ENCODE measurements at places on chromosomes 2 and 18.

GRCh38 chr2:72770879-72771461 is 54.9 kb downstream of the EXOC6B start:
- DNase-seq: peak; percentile 84

GRCh38 chr18:43533371-43533770 is 256.1 kb upstream of the SYT4 start:
- DNase-seq: no peak

GRCh38 chr2:72893594-72894319 is 6.5 kb downstream of the SPR start:
- peak; percentile 69 for DNase-seq

- DNase-seq: no peak
Measured at GRCh38 chr2:72980535-72981217, 63.4 kb downstream of the EMX1 start.

DNA sequence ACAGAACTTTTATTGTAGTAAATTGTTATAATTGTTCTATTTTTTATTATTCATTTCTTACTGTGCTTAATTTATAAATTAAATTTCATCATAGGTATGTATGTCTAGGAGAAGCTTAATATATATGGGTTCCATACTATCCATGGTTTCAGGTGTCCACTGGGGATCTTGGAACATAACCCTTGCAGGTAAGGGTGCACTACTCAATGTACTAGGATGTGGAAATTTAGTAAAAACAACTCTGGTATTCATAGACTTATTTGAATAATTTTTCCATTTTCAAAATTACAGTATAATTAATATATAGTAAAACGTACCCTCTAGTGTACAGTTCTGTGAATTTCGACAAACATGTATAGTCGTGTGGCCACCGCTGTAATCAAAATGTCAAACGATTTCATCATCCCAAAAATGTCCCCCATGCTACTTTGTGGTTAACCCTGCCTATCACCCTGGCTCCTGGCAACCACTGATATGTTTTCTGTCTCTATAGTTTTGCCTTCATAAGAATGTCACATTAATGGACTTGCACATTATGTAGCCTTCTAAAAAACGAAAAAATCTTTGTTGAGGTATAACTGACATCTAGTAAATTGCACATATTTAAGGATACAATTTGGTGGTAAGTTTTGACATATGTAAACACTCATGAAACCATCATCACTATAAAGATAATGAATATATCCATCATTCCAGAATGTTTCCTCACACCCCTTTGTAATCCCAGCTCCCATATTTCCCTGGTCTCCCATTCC is 45.7 kb downstream of the ARL5A start:
- DNase-seq: no peak

GRCh38 chr2:100936070-100936741 is 65.9 kb upstream of the RPL31 start:
- DNase-seq: no peak

- DNase-seq: no peak
Measured at GRCh38 chr2:216670266-216671080, 24.9 kb downstream of the IGFBP5 start.

GRCh38 chr18:12960395-12960794 is 12.6 kb downstream of the SEH1L start:
- no peak for DNase-seq

GRCh38 chr2:219765231-219765911 is 137.9 kb downstream of the SLC4A3 start:
- DNase-seq: no peak

DNA sequence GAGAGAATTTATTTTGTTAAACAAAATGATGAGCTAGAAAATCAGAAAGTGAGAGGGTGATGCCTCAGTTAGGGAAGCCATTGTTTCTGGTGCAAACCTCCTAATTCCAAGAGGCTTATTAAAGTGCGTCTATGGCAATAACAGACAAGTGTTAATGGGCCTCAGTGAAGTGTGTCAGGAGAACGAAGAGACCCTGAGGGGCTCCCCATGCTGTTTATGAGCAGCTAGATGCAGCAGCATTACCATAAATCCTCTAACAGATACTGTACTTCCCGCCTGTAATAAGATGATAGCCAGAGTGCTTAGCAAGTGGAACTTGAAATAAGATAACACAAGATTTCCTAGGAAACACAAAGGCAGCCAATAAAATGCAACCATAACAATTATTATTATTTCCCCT is 157.4 kb downstream of the MYT1L start:
- DNase-seq: no peak

DNA sequence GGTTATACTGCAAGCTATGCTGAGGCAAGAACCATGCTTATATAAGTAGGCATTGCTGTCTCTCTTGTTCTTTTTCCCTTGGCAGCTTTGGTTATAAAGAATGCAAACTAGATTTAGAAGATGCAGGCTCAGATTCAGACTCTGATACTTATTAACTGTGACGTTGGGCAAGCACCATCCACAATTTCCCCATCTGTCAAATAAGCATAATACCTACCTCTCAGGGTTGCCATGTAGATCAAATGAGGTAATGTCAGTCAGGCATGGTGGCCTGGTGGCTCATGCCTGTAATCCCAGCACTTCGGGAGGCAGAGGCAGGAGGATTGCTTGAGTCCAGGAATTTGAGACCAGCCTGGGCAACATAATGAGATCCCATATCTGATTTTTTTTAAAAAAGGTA is 21.7 kb downstream of the ITGAV start:
- no peak for DNase-seq

- no peak for DNase-seq
Measured at GRCh38 chr2:209208211-209208610, 215.6 kb upstream of the MAP2 start.

- DNase-seq: no peak
Measured at GRCh38 chr2:236168110-236169080, at the start of gene GBX2. Gene GBX2, minus strand, starts transcription at chr2:236168386. Its CDS starts 415 bp downstream, at chr2:236167971.

GRCh38 chr2:134839649-134840048 is 1.2 kb downstream of the ACMSD start:
- no peak for DNase-seq

DNA sequence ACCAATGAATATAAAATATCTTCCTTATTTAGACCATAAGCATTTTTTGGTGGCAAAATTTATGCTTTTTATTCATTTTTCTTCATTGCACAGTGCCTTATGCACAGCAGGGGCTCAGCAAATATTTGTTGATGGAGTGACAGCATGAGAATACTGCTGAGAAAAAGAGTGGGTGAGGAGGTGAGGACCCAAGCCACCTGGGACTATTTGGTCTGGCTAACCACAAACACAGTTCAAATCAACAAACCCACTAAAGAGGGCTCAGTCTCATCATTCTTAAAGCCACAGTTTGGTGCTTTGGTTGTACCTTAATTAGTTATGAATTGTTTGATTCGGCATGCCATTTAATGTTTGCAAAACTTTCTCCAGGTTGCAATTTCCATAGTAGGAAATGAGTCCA is 183.5 kb upstream of the ZNF521 start:
- DNase-seq: no peak

DNA sequence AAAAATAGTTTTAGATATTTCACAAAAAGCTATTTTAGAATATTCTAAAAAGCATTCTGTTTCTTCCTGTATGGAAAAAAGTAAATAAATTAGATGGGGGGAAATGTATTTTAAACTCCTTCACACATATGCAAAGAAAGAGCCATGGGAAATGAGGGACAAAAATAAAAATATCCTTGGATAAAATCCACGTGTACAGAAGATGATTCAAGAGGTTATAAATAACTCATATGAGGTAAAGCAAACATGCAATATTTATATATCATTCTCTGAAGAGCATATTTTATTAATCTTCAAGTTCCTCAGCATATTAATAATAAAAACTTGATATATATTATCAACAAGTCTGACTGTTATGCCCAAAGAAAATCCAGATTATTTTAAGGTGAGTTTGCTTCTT is 8.8 kb upstream of the GFPT1 start:
- DNase-seq: no peak

GRCh38 chr2:240479111-240479501 is 43.6 kb downstream of the GPC1 start:
- DNase-seq: no peak

DNA sequence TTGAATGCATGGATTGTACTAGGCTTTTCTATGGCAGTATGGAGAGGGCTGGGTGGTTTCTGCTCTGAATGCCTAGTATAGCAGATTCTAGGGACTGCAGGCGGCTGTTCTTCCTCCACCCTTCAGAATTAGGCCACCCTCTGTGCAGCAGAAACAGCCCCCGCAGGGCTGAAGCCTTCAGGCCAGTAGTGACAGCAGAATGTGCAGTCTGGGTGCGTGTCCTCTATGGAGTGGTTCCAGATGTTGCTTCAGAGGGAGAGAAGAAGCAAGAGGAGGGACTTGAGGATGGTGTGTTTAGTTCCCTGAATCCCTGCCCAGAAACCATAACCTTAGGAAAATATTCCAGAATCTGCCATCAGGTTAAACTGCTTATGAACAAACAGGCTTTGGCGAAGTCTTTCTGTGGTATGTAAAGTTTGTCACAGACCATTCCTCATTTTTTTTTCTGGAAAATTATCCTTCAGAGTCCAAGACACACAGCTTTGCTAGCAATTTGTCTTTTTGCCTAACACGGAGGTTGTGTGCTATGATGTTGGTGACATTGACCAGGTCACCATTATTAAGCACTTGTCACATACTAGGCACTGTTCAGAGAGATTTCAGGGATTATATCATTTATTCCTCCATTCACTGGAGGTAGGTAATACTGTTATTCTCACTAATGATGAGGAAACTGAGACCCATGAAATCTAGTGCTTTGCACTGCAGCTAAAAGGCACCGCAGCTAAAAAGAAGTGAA is 21.1 kb downstream of the CASP10 start:
- no peak for DNase-seq

GRCh38 chr2:31253356-31254131 is 19.6 kb downstream of the EHD3 start:
- no peak for DNase-seq

GRCh38 chr2:231557571-231558217 is 27.4 kb upstream of the NMUR1 start:
- DNase-seq: peak; percentile 82

- DNase-seq: no peak
Measured at GRCh38 chr2:241966647-241967466, 97.3 kb downstream of the RTP5 start.

GRCh38 chr2:122745603-122746002 is 990.2 kb downstream of the TSN start:
- DNase-seq: no peak

- no peak for DNase-seq
Measured at GRCh38 chr2:48092846-48093803, 186.8 kb upstream of the FBXO11 start.

- no peak for DNase-seq
Measured at GRCh38 chr2:134625311-134625710, 93.5 kb downstream of the TMEM163 start.

DNA sequence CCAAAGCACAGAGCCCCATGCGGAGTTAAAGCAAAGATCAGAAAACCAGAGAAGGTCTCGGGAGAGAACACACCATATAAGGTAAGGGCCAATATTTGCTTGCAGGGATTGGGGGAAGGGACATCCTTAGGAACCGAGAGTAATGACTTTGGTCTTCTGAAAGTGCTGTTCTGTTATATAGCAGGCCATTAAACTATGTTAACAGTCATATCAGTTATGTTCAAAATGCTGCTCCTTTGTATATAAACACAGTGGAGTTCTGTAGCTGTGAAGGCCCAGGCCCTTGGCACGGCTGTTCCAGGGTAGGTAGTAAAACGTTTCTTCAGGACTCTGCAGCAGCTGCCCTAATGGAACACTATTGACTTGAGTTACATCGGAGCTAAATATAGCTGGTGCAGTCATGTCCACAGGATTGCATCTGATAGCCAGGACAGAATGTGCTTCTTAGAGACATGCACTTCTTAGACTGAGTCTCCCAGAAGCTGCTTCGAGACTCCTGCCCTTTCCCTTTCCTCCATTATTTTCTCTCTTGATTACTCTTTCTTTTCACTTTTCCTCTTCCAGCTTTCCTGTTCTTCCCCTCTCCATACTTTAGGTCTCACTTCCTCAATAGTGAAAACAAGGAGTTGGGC is 122.4 kb downstream of the SETBP1 start:
- DNase-seq: no peak

GRCh38 chr18:25306671-25307070 is 45.3 kb downstream of the ZNF521 start:
- DNase-seq: no peak

- DNase-seq: no peak
Measured at GRCh38 chr2:174180726-174181236, 67.6 kb downstream of the OLA1 start.

DNA sequence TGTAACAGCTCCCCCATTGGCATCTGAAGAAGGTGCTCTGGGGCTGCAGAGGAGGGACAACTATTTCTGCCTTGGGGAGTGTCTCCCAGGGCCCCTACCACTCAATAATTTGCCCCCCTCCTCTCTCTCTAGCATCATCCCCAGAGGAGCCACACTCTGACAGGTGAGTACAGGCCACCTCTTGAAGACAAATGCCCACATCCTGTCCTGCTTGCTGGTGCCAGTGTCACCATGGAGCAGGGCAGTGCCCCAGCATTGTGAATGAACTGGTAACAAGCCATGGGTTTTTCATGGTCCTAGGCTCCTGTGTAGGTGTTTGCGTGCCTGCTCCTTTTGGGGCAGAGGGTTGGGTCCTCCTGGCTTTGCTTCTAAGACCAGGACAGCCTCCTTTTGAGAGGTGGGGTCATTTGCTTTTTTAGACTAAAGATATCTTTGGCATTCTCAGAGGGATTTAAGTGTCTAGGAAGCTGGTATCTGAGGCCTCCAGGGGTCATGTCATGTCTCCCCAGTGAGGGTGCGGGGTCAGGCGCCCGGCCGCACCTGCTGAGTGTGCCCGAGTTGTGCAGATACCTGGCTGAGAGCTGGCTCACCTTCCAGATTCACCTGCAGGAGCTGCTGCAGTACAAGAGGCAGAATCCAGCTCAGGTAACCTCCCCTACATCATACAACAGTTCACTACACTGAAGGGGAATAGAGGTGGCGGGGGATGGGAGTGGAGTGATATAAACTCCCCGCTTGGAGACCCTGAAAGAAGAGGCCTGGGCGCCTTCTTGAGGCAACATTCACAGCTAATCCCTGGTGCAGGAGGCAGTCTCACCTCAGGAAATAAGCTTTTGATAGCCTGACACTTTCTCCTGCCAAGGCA is 1.8 kb downstream of the RETREG2 start:
- DNase-seq: no peak

DNA sequence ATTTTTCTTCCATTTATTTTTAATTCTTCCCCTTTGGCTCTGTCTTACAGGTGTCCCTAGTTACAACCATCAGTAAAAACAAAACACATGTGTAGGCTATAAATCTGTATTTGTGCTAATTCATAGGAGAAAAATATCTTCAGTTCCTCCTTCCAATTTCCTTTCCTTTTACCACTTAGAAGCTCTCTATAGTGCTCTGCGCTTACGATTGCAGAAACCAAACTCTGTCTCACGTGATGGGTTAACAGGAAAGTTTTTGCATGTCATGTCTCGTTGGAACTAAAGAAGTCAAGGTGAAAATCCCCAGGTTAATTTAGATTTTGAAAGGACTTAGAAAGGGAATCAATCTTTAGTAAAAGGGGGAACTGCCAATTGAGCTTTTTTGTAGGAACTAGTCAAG is 1390.5 kb upstream of the ZEB2 start:
- DNase-seq: no peak

GRCh38 chr2:31660165-31660564 is 79.4 kb upstream of the SRD5A2 start:
- DNase-seq: no peak

Measured in Kasumi-1 (cell line).